ENCODE measurements at places on chromosomes 16 and 17.

- DNase-seq: no peak
These were observed 211.1 kb upstream of the CHMP6 start for GRCh38 chr17:80780381-80781198.

GRCh38 chr16:55012793-55013192 is 82.1 kb downstream of the IRX5 start:
- DNase-seq: no peak

- no peak for DNase-seq
These were observed 351.0 kb upstream of the PSMD7 start for GRCh38 chr16:73945631-73946030.

DNA sequence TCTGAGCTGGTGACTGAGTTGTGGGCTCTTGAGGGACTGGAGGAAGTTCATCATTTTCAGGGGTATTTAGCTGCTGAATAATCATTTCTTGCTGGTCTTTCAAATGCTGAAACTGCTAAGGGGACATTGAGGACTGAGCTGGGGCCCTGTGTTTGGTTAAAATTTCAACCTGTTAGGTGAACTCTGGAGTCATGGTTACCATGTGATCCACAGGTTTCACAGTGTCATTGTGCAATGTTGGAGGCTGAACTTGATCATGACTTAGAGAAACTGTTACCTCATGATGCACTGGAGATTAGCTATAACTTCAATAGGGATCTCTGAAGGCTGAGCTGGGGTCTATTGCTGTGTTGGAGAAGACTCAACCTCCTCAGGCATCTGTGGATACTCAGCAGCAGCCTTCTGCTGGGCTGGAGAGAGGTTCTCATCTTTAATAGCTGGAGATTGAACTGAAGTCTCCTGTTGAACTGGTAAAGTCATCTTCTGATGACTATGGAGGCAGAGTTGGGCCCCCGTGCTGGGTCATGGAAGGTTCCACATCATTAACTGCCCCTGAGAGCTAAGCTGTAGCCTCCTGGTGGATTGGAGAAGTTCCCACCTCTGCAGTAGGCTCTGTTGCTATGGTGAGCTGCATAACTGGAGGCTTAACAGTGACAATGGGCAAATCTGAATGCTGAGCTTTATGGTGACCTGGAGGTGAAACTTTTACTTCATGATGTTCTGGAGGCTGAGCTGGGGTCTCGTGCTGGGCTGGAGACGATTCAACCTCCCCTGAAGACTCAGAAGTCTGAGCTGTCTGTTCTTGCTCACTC is 15.2 kb downstream of the RDM1 start:
- DNase-seq: no peak

DNA sequence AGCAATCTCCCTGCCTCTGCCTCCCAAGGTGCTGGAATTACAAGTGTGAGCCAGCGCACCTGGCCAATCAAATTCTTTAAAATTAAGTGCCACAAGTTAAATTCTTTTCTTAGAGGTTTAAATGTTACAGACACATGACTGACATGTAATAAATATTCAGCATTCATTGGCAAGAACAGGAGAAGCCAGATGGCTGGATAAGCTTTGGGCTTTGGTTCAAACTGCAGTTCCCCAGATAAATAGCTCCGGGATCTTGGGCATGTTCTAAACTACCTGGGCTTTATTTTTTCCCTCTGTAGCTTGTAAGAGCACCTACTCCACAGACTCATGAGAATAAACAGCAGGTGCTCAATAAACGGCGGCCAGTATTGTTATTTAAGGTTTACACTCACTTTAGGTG is 34.1 kb downstream of the ABAT start:
- DNase-seq: no peak

Data from dermis microvascular lymphatic vessel endothelial cell (primary cell).